ENCODE measurements at places on chromosomes 13 and 19.

GRCh38 chr13:60501236-60501635, 104.2 kb downstream of the TDRD3 start:
- DNase-seq = no peak

DNA sequence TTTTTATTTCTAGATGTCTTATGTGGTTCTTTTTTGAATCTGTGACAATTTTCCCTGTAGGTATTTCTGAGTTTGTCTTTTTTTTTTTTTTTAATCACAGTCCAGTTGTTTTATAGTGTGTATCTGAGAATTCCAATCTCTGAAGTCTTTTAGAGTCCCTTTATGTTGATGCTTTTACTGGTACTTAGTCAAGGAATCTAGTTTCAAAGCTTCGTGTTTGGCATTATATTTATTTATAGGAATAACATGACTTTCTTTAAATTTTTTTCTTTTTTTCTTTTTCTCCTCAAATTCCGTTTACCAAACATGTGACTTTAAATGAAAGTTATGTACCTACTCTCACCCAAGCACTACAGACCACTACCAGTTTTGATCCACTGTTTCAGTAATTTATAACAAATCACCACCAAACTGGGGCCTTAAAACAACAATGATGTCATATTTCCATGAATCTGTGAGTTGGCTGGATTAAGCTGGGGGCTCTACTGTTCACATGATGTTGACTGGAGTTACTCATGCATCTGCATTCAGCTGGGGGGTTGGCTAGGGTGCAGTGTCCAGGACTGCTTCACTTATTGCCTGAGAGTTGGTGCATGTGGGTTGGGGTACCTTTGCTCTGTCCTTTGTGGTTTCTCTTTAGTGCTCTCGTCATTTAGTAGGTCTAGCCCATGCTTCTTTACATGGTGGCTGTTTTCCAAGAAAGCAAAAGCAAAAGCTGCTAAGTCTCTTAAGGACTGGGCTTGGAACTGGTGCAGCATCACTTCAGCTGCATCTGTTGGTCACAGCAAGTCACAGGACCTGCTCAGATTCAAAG, 22.3 kb downstream of the KCTD4 start:
- no peak for DNase-seq

DNA sequence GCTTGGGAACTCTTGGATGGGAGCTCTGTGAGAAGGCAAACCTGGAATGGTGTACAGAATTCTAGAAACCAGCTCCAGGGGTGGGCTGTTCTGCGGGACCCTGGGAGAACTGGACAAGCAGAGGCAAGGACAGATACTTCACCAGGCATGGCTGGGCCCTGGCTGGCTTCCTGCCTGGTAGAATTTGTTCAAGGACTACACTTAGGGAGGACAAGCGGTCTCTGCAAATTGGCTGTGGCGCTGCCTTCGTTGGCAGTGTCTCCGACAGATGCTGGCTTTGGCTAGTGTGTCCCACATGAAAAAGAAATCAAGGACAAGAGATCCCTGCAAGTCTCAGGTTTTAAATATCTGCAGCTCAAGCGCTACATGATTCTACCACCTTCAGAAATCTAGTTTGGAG, 12.4 kb downstream of the CEBPG start:
- no peak for DNase-seq

DNA sequence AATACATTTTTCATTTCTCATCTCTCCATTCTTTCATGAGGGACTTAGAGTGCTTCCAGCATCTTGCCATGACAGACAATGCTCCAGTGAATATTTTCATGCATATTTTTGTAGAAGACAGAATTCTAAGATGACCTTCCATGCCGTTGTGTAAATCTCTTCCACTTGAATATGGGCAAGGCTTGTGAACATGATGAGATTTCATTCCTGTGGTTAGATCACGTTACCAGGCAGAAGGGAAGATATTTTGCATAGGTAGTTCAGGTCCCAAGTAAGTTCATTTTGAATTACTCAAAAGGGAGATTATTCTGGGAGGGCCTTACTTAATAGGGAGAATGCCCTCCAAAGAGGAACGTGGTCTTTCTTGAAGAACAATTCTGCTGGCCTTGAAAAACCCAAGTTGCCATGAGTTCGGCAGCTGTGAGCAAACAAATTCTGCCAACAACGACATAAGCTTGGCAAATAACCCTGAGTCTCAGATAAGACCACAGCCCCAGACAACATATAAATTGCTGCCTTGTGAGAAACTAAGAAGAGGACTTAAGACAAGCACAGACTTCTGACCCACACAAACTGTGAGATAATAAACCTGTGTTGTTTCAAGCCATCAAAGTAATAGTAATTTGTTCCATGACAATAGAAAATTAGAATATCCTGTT, 400.5 kb upstream of the GPC6 start:
- DNase-seq = no peak

GRCh38 chr13:73765651-73766384, 368.4 kb downstream of the KLF12 start:
- peak; percentile 68 for DNase-seq

DNA sequence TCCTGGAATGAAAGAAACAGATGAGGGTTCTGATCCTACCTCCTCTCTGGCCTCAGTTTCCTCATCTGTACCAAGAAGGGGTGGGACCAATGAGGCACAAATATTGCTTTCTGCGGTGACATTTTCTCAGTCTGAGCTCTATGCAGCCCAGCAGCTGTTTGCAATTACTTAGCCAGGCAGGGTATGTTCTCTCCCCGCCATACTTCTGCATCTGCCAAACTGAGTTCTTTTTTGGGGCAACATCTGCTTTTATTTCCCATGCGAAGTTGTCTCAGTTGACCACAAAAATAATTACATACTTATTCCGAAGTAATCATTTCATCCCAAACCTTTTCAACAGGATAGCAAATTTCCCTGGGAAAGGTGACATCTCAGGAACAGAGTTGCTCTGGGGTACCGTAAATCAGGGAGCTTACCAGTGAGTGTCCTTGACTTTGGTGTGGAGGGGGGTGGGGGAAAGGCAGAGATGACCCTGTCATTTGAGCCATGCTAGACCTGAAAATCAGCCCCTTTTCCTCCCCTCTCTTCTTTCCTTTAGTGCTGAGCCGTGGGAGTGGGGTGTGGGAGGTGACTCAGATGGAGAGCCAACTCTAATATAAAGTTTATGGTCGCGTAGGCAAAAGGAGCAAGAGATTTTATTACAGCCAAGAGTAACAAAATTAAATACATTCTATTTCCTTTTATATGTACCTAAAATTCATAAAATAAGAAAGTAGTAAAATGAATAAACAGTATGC, 165.7 kb upstream of the KL start:
- DNase-seq = no peak

- no peak for DNase-seq
These were observed 2.3 kb upstream of the EIF3G start for GRCh38 chr19:10122045-10122444.

GRCh38 chr13:113770937-113771336, 11.9 kb downstream of the TMEM255B start:
- no peak for DNase-seq

GRCh38 chr13:79560954-79561353, 80.0 kb downstream of the NDFIP2 start:
- no peak for DNase-seq

- DNase-seq = no peak
These were observed 890 bp upstream of the ZNF611 start for GRCh38 chr19:52735734-52736133.

- peak; percentile 80 for DNase-seq
These were observed at the start of gene ZNF264 for GRCh38 chr19:57191141-57192076. TSS of gene ZNF264 (plus strand) at chr19:57191500. CDS start at chr19:57191914, 414 bp downstream.

DNA sequence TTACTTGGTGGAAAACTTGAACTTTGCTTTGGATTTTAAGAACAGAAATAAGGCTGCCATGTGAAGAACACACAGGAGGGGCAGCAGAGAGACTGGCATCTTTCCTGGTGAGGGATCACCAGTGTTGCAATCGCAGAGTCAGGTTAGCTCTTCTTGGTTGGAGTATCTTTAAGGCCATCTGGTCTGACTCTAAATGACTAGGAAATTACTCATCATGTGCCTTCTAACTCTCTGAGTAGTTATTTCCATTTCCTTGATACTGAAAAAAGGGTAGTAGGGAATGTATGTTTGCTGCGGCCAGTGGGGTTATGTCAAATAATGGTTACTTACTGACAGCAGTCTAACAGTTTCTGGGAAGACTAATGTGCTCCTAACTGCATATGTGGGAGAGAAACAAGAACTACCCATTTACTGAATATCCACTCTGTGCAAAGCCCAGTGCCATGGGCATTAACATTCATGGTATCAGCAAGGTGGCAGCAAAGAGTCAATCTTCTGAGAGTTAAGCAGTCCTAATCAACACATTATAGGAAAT, 122.1 kb downstream of the COG6 start:
- DNase-seq = no peak

GRCh38 chr19:32966750-32967149, 5.0 kb downstream of the CEP89 start:
- no peak for DNase-seq

- no peak for DNase-seq
These were observed 1055.3 kb upstream of the SPRY2 start for GRCh38 chr13:81396192-81396591.

GRCh38 chr13:77300176-77301037, 26.5 kb downstream of the MYCBP2 start:
- no peak for DNase-seq

GRCh38 chr13:23949736-23950135, 52.4 kb upstream of the C1QTNF9B start:
- DNase-seq = no peak

- no peak for DNase-seq
These were observed 3.7 kb downstream of the HNRNPL start for GRCh38 chr19:38846097-38846496.

- DNase-seq = no peak
These were observed 187.6 kb upstream of the TSC22D1 start for GRCh38 chr13:44763615-44764301.

DNA sequence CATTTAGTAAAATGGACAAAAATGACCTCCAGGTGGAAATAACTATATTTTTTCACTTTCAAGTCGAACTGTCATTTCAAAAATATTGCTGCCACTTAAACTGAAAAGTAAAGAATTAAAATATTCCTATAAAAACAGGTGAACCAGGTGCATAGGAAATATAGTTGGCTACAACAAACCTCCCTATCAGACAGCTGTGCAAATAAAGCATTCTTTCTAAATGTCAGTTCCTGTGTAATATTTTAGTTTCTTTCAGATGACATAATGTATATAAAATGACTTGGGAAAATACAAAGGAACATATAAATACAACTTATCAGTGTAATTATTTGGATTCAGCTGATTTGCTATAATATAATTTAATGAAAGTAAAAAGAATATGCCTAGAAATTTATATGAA, 403.5 kb upstream of the GPC6 start:
- peak; percentile 10 for DNase-seq

GRCh38 chr13:27440408-27440807, 10.0 kb downstream of the MTIF3 start:
- no peak for DNase-seq

- DNase-seq = no peak
These were observed 494.3 kb downstream of the COG6 start for GRCh38 chr13:40149611-40150274.

DNA sequence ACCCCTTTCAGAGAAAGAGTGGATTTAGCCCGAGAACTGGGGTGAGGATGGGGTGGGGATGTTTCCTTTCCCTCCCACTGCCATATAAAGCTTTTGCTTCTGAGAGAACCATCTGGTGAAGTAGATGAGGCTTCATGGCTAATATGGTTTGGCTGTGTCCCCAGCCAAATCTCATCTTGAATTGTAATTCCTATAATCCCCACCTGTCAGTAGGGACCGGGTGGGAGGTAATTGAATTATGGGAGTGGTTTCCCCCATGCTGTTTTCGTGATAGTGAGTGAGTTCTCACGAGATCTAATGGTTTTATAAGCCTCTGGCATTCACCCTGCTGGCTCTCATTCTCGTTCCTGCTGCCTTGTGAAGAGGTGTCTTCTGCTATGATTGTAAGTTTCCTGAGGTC, 270.9 kb downstream of the LMO7 start:
- no peak for DNase-seq

DNA sequence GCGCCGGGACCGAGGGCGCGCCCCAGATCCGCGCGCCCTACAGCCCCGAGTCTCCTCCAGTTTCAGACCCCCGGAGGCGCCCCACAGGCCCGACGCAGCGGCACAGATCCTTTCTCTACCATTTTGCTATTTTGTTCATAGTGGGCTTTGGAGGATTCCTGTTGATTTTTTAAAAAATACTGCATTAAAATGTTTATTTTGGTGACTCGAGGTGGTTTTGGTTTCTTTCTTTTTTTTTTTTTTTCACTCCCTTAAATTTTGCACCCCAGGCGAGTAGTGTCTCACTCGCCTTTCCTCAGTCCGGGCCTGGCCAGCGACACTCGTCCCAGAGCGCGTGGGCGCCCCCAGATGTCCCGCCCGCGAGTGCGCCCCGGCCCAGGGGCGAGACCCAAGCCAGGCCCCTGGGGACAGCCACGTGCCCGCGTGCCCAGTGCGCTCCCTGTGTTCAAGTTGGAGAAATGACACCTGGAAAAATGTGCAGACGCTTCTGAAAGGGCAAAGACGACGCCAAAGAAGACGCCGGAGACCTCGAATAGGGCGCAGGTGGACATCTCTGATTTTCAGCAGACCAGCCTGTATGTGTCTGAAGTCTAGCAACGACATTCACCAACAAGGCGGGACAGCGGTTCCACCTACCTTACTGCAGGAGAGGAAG, 471 bp upstream of the INSR start:
- DNase-seq = no peak

GRCh38 chr19:9309974-9310446, 372 bp upstream of the ZNF699 start:
- peak; percentile 92 for DNase-seq

DNA sequence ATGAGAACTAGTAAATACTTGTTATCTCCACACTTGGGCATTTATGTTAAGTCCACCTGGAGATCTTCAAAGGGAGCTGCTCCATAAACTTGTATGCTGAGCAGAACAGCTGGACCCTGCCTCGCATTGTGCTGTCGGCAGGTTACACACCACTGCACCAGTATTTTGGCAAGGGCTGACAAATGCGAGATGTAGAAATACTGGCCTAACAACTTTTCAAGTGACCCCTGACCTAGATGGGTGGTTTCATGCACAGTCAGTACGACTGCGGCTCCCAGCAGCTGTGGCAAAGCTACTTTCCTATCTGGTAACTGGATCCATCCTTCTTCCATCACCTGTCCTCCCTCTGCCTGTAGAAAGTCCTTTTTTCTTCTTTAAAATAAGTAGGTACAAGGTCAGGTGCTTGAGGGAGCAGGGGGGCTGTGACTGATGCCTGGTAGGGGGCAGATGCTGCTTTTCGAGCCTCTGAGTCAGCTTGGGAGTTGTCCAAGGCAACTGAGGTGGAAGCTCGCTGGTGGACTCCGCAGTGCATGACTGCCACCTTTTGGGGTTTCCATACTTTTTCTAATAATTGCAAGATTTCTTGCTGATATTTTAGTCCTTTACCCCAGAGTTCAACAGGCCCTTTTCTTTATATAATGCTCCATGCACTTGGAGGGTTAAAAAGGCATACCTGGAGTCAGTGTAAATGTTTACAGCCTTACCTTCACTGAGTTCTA, 86.8 kb downstream of the SLC25A15 start:
- no peak for DNase-seq

GRCh38 chr19:45576682-45577081, 7.9 kb downstream of the OPA3 start:
- DNase-seq = no peak

DNA sequence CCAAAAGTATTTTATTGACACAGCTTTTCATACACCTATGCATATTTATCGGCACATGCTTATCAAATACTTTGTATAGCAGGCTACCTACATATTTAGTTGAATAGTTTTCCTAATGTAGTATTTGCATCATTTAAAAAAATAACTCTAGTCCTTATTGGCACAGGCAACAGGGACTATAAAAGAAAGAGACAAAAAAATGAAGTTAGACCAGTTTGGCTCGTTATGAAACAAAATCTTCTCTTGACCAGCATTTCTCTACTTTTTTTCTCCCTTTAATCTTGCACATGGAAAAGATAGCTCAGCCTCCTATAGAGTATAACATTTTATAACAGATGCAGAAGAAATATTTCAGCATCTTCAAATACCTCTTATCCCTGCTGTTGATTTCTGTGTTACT, 794.8 kb upstream of the MIR17HG start:
- no peak for DNase-seq

Data from NCI-H774 (cell line).